Hepatocyte (in vitro differentiated cells): ENCODE measurements at places on chromosomes 12 and 14. TPM values are rescaled to one million over a fixed set of nuclear protein-coding genes. Genes with fewer than 3 reads are reported as not detected.

GRCh38 chr14:95998656-95999055 lies 40.5 kb upstream of the C14orf132 start:
- no peak for DNase-seq
- H3K4me1 ChIP-seq, result no peaks in the 10 kb centered on the region
- H3K27me3 ChIP-seq, result peaks cover 6% of the 10 kb centered on the region

Gene TRIM9
- total RNA-seq, result 0.10 and 0.76 TPM in 2 replicates

DNA sequence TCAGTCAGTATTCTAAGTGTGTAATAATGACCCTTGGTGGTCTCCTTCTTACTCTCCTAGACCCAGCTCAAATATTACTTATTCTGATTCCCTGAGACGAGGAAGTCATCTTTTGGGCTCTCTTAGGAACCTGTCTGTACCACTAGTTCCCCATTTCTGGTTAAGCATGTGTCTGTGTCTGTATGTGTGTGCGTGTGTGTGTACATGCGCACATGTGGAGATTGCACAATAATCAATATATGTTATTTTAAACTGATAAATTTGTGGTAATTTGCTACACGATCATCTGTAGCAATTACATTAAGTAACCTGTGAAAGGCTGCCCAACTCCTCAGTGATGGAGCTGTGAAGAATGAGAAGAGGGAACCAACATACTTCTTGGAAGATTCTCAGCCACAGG lies 132.2 kb downstream of the ASCL4 start:
- H3K4me1 ChIP-seq, result peaks cover 3% of the 10 kb centered on the region
- H3K36me3 ChIP-seq, result no peaks in the 10 kb centered on the region
- no peak for DNase-seq
- H3K27ac ChIP-seq, result no peak overlapping the region
- no peak overlapping the region for H3K4me3 ChIP-seq

GRCh38 chr12:10186299-10186698 lies 7.5 kb downstream of the TMEM52B start:
- no peak overlapping the region for H3K27ac ChIP-seq
- no peak for DNase-seq
- no peaks in the 10 kb centered on the region for H3K27me3 ChIP-seq

Gene SERPINA10
- 19.1 and 23.0 TPM in 2 replicates for total RNA-seq

DNA sequence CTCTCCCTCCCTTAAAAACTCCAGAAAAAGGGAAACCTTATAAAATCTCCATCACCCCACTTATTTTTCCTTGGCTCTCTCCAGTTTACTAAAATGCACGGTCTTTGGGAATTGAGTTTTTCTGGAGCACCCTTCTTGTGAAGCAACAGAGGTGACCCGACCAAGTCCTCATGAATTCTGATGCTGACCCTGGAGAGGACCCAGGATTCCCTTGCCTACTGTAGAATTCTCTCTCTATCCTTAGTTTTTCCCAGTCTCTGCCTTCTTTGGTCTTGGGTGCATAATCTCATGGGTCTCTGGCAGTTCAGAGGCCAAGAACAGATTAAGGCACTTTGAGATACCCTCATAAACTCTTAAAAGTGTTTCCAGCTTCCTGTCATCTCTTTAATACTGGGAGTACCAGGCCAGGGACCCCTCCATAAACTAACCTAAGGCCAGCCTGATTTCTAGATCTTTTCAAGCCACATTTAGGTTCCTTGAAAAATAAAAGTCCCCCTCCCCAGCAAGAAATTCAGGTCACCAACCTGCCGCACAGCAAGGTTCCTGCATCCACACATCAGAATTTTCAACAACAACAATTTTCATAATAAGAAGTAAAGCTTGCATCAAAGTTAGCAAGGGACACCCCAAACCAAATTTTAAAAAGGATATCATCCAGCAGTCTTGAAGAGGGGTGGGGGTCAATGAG lies 5.1 kb upstream of the HOXC4 start:
- H3K27ac ChIP-seq, result no peak overlapping the region
- no peak overlapping the region for H3K4me3 ChIP-seq
- H3K27me3 ChIP-seq, result peaks cover 96% of the 10 kb centered on the region
- H3K4me1 ChIP-seq, result peaks cover 23% of the 10 kb centered on the region
- DNase-seq, result no peak
- no peaks in the 10 kb centered on the region for H3K36me3 ChIP-seq

GRCh38 chr12:125890971-125891370 lies 825.7 kb downstream of the AACS start:
- H3K27me3 ChIP-seq, result no peaks in the 10 kb centered on the region
- no peaks in the 10 kb centered on the region for H3K36me3 ChIP-seq
- DNase-seq, result no peak
- H3K27ac ChIP-seq, result no peak overlapping the region

- no peak overlapping the region for H3K27ac ChIP-seq
- H3K36me3 ChIP-seq, result no peaks in the 10 kb centered on the region
- no peaks in the 10 kb centered on the region for H3K27me3 ChIP-seq
- H3K4me3 ChIP-seq, result no peak overlapping the region
Observed at GRCh38 chr12:67957383-67957782, 31.9 kb upstream of the IFNG-AS1 start.

DNA sequence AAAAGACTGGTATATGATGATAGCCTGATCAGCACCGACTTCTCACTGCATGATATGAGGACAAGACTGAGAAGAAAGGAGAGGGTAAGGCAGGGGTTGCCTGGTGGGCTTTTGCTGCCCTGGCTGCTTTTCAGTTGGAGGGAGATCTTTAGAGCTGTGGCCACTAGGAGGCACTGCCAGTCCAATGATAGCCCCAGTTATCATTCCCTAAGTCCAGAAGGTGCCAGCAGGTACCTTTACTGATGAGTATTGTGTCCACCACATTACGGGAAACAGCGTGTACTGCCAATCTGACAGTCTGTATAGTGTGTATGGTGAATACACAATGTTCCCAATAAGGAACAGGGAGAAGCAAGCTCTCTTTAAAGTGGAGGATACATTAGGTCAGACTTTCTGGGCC lies 55.8 kb upstream of the CCDC175 start:
- peak; percentile 55 for DNase-seq
- no peak overlapping the region for H3K27ac ChIP-seq
- no peaks in the 10 kb centered on the region for H3K4me1 ChIP-seq
- peaks cover 44% of the 10 kb centered on the region for H3K27me3 ChIP-seq
- no peaks in the 10 kb centered on the region for H3K36me3 ChIP-seq

DNA sequence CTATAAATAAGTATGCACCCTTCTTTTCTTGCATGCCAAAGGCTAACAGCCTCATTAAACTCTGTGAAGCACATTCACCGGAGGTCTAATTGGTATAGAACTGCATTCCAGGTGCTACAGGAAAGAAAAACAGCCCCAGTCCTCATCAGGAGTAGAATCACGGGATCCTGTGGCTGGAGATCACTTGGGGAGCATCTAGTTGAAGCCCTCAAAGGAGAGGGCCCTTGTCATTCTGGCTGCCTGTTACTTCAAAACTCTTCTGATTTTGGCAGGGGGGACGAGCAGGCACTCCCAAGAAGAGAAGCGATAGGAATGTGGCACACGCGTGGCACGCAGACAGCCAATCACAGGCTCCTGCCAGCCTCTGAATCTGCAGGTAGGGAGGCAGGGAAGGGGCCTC lies 154.4 kb downstream of the TTC7B start:
- peaks cover 1% of the 10 kb centered on the region for H3K4me1 ChIP-seq
- no peak overlapping the region for H3K4me3 ChIP-seq
- no peaks in the 10 kb centered on the region for H3K36me3 ChIP-seq
- no peak overlapping the region for H3K27ac ChIP-seq
- no peaks in the 10 kb centered on the region for H3K27me3 ChIP-seq

GRCh38 chr12:78209846-78210505 lies 379.3 kb downstream of the NAV3 start:
- DNase-seq, result no peak
- no peaks in the 10 kb centered on the region for H3K36me3 ChIP-seq
- H3K4me3 ChIP-seq, result no peak overlapping the region
- no peak overlapping the region for H3K27ac ChIP-seq
- H3K27me3 ChIP-seq, result no peaks in the 10 kb centered on the region

DNA sequence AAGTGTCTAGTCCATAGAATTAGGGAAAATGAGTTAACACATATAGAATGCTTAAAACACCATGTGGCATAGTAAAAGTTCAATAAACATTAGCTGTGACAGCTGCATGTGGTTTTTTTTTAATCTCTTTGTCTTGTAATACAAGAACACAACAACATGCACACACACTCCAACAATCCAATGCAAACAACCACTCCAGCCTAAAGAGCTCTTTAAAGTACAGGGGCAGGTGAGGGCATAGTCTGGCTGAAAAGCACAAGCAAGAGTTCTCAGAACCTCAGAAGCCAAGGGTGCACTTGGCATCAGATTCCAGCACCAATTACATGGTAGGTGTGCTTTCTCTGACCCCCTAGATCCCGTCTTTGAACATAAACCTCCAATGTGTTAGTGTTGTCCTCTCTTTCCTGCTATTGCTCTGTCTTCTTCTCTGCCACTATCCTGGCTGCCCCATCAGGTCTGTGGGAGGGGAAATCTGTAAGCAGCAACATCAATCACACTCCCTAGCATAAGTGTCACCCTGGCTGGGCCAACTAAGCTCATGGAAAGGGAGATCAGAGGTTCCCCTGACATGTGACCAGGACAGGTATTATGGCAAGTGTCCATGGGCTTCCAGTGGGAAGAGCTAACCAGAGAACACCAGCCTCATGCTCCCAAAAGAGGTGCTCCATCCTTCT lies 91.0 kb downstream of the SLC8A3 start:
- DNase-seq, result no peak
- H3K4me3 ChIP-seq, result no peak overlapping the region
- peaks cover 4% of the 10 kb centered on the region for H3K27me3 ChIP-seq
- no peaks in the 10 kb centered on the region for H3K36me3 ChIP-seq
- no peak overlapping the region for H3K27ac ChIP-seq
- H3K4me1 ChIP-seq, result no peaks in the 10 kb centered on the region

Gene IL23A
- total RNA-seq, result 2.0 and 2.3 TPM in 2 replicates

Gene LYZ
- total RNA-seq, result 282 and 304 TPM in 2 replicates

DNA sequence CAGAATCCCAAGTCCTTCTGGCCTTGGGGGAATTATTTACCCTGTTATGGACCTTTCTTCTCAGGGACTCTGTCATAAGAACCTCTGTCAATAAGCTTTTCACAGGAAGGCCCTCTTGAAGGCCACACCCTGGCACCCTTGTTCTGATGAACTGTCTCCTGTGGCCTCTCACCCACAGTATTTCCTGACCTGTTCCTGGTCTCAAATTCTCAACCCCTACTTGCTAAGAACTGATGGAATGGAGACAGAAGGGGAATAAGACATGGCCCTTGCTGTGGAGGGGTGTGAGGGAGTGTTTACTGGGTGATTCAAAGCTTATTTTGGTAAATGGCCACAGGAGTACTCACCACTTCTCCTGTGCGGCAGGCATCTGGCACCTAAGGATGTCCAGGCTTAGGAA lies 1082.9 kb downstream of the BCL11B start:
- H3K27ac ChIP-seq, result no peak overlapping the region
- H3K36me3 ChIP-seq, result no peaks in the 10 kb centered on the region
- DNase-seq, result no peak
- no peaks in the 10 kb centered on the region for H3K4me1 ChIP-seq
- peaks cover 8% of the 10 kb centered on the region for H3K27me3 ChIP-seq
- H3K4me3 ChIP-seq, result no peak overlapping the region

Gene NAV3
- total RNA-seq, result 6.6 and 9.2 TPM in 2 replicates

DNA sequence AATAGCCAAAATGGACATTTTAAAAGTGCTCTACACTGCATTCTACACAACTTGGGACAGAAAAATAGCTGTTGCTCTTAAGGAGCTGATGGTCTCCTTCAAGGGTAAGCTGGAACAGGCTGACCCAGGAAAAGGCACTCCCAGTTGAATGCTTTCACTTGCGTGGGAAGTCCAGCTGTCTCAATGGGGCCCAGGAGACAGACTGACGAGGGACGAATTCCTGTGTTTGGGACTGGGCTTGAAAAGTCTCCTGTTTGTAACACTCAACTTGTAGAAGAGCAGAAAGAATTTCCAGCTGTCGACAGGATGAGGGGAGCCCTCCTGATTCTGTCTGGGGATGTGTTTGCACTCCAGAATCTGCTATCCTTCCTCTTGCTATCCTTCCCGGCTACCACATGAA lies 180.8 kb downstream of the ZFP36L1 start:
- H3K27me3 ChIP-seq, result no peaks in the 10 kb centered on the region
- H3K36me3 ChIP-seq, result no peaks in the 10 kb centered on the region
- no peak for DNase-seq
- H3K27ac ChIP-seq, result peak overlapping the region; percentile 80
- H3K4me1 ChIP-seq, result peaks cover 40% of the 10 kb centered on the region

- no peaks in the 10 kb centered on the region for H3K27me3 ChIP-seq
- H3K36me3 ChIP-seq, result no peaks in the 10 kb centered on the region
- no peaks in the 10 kb centered on the region for H3K4me1 ChIP-seq
- no peak overlapping the region for H3K4me3 ChIP-seq
- no peak overlapping the region for H3K27ac ChIP-seq
Observed at GRCh38 chr14:56172571-56172971, 54.4 kb downstream of the PELI2 start.

Gene SLC10A1
- 1.7 and 3.0 TPM in 2 replicates for total RNA-seq
